ENCODE measurements at places on chromosomes 2 and 18.

DNA sequence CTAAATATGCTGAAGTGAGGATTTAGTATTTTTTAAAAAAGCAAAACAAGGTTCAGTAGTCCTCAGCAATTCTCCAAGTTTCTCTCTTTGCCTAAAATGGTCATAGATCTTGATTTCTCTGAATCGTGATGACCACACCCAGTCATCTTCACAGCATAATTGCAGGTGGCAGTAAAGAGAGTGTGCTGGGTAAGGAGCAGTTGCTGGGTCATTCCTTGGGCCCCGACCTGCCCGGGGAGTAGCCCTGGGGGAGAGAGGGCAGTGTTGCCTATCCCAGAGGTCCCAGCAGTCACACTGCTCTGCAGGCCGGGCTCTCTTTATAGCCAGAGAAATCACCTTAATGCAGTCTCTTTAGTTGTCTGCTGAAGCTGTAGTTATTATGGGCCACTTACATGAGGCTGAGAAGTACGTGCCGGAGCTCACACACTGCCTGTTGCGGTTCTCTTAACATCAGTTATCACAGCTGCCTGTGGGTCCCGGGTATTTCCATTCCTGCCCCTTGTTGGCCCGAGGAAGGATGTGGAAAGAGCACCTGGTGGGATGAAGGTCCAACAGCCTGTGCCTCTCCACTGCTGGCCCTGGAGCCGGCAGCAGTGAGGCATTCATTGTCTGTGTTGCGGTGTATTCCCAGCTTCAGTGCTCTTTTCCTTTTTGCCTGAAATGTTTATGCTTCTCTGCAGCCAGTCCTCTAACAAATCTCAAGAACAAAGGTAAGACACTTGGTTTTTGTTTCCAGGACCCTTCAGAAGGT, 230.1 kb downstream of the ALPK2 start:
- no peak for DNase-seq

DNA sequence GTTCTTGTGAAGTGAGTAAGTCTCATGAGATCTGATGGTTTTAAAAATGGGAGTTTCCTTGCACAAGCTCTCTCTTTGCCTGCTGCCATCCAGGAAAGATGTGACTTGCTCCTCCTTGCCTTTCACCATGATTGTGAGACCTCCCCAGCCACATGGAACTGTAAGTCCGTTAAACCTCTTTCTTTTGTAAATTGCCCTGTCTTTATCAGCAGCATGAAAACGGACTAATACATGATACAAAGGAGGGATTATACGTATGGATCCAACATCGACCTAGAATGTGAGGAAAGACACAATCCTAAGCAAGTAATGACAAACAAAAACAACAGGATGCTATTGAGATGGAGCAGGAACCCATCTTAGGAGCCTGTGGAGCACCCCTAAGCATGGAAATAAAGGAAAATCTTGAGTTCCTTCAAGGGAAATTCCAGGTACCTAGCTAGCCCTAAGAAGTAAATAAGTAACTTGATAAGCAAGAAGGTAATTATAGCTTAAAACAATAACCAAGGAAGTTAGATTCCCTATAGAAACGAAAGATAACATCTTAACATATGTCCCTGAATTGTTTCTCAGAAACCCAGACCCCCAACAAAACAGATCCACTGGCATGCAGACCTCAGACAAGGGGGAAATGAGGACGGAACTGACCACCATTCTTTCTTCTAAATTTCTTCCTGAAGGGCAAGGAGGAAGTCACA, 1.5 kb upstream of the TNFRSF11A start:
- no peak for DNase-seq

- DNase-seq: no peak
Observed at GRCh38 chr18:39172695-39173421, 1607.3 kb upstream of the CELF4 start.

DNA sequence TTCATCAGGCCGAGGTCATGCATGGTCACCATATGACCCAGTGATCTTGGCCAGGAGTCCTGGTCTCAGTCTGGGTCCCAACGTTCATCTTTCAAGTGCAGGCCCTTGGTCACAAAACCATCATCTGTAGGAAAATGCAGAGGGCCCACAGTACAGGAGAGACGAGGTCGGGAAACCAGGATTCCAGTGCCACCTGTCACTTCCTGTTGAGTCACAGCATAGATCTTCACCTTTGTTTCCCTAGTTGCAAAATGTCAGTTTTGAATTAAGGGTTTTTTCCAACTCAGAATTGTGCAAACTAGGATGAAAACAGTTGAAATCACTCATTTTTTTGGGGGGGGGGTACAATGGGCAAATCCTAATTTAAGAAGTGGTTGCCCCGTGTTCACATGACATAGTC, 162.2 kb downstream of the INSIG2 start:
- DNase-seq: no peak

DNA sequence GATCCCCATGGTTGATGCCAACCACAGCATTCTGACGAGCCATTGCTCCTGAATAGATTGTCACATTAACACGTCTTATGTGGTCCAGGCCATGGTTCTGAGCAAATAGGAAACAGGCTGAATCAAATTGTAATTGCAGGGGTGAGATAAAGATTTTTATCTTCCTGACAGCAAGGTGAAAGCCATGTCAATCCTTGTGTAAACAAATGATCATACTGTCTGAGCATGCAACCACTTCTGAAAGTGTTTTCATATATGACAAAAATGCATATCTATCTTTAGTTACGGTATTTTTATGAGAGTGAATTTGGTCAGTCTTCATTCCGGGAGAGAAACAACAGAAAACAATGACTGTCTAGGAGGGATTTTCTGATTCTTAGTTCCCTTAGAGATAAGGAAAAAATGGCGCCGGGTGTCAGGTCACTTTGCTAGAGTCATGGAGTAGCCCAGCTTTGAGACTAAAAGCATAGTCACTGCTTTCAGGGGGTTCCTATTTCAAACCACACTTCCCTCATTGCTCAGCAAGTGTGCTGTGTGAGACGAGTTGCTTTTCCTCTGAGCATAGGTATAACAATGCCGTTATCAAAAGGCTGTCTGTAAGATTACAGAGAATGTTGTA, 958.9 kb downstream of the DCDC2C start:
- no peak for DNase-seq

GRCh38 chr2:80670763-80671162, 366.2 kb upstream of the LRRTM1 start:
- DNase-seq: no peak

- no peak for DNase-seq
Observed at GRCh38 chr18:26386002-26386401, 159.8 kb downstream of the TAF4B start.

GRCh38 chr18:37734406-37734805, 168.8 kb upstream of the CELF4 start:
- DNase-seq: no peak

GRCh38 chr2:164662066-164662465, 40.8 kb upstream of the GRB14 start:
- DNase-seq: no peak

GRCh38 chr2:6423157-6423556, 442.6 kb downstream of the CMPK2 start:
- DNase-seq: no peak

- DNase-seq: no peak
Observed at GRCh38 chr2:19652811-19653210, 249.0 kb downstream of the TTC32 start.

DNA sequence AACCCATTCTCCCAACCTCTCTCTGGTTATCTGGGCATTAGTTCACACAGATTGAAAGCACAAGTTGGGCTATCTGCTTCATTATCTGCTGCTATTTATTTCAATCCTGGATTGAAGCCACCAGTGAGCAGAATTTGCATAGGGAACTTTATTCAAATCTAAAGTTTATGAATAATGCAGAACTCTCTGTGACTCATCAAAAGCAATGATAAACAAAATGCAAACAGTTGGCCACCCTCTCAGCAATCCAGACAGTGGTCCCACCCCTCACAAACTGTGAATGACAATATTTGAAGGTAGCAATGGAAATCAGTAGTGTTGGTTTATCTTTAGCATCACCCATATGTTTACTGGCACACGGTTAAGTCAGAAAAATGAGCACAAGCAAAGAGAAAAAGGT, 106.8 kb upstream of the TMEM178A start:
- DNase-seq: no peak

- no peak for DNase-seq
Observed at GRCh38 chr2:6290217-6291015, 575.3 kb downstream of the CMPK2 start.

- no peak for DNase-seq
Observed at GRCh38 chr2:159456500-159457426, 159.6 kb downstream of the BAZ2B start.

DNA sequence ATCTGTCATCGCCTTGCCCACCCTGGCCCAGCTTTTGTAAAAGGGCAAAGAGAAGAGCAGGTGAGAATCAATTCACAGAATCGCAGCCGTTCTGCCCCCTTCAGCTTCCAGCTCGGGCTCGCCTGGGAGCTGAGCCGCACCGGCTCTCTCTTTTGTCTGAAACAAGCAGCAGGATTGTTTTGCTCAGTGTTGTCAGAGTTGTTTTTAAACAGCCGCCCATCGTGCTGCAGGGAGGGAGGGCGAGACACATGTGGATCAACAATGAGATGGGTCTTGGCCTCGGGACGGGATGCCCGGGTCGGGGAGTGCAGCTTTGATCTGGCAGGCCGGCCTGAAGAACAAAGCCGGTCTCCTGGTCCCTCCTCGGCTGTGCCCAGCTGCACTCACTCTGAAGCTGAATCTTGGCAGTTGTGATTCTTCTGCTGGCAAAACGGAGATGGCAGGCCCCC, 39.7 kb upstream of the HDAC4 start:
- DNase-seq: no peak

- DNase-seq: no peak
Observed at GRCh38 chr18:68399721-68400120, 315.2 kb downstream of the TMX3 start.

- DNase-seq: no peak
Observed at GRCh38 chr2:16425462-16426336, 239.9 kb downstream of the CYRIA start.

DNA sequence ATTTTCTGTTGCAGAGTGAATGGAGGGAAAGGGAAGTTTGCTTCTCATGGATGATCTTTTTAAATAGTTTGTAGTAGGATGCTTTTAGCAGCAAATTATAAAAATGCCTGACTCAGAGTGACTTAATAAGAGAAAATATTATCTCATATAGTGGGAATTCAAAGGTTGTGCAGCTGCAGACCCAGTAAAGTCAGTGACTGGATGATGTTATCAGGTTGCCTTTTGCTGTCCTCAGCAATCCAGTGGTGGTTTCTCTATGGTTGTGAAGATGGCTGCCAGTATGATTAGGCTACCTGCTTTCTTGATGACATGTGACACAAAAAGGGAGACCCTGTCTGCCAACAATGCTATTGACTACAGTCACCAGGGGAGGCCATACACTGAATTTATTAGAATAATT, 184.8 kb downstream of the DIS3L2 start:
- no peak for DNase-seq

DNA sequence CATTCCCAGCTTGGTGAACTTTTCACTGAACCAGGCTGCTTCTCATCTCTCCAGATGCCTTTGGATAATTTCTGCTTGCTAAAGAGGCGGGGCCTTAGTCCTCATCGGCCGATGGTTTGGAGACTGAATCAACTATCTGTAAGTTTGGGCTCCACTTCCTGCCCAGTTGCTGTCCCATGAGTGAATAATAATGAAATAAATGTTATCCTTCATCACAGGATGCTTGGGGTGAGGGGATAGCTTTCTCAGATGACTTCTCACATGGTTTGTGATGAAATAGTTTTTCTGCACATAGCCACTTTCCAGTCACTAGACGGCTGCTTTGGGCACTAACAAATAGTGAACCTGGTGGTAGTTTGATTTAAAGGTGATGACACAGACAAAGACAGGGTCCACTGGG, 376.6 kb upstream of the TRIB2 start:
- DNase-seq: no peak

- DNase-seq: no peak
Observed at GRCh38 chr18:777021-777420, 35.0 kb downstream of the YES1 start.

DNA sequence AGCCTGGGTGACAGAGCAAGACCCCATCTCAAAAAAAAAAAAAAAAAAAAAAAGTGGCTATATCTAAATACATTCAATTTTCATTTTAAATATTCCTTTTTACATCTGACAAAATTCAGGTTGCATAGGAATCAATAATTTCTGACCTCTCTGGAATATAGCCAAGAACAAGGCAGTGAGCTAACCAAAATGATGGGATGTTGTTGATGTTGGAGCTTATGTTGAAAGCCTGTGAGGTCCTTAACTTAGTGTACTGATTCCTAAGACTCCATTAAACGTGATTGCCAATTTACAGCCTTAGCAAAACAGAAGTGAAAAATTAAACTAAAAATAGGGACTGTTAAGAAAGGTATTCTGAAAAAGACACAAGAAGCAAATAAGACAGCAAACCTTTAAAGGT, 109.6 kb downstream of the MEP1B start:
- DNase-seq: no peak

DNA sequence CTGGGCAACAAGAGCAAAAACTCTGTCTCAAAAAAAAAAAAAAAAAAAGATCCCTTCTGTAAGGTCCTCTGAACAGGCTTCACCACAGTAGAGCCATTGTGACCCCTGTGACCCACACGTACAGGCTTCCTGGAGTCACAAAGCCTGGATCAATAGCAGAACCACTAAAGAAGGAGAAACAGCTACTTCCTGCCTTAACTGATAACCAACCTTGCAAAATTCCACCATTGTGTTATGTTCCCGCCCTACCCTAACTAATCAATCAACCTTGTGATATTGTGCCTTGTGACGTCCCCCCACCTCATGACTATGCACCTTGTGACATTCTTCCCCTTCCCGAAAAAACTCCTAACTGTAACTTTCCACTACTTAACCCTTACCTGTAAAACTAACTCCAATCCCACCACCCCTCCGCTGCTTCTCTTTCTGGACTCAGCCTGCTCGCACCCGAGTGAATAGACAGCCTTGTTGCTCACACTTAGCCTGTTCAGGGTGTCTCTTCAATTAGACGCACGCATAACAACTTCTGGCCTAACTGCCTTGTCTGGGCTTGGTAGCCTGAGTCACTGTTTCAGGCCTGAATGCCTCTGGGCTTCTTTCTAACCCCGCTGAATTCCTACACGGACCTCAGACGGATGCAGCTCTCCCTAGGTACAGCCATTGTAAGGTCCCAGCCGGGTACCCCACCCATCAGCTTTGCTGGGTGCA, 13.9 kb downstream of the SCYGR8 start:
- no peak for DNase-seq

DNA sequence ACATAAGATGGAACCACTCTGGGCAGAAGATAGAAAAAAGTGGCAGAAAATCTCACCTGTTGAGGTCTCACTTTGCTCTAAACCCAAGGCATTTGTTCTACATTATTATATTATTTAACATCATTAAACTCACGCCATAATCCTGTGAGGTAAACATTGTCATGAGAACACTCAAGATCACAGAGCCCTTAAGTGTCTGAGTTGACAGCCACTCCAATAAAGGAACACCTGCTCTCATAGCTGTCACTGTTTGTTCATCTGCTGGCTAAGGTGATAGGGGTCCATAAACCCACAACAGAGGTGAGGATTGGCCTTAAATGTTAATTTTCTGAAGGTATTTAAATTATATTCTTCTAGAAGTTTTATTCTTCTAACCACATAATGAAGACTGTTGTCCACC, 439.7 kb downstream of the RIT2 start:
- no peak for DNase-seq

- no peak for DNase-seq
Observed at GRCh38 chr2:216474925-216475670, 23.5 kb upstream of the RPL37A start.
